Dermis blood vessel endothelial cell (primary cell): ENCODE measurements at places on chromosomes 5 and 9. TPM values are rescaled to one million over a fixed set of nuclear protein-coding genes. Genes with fewer than 3 reads are reported as not detected.

DNA sequence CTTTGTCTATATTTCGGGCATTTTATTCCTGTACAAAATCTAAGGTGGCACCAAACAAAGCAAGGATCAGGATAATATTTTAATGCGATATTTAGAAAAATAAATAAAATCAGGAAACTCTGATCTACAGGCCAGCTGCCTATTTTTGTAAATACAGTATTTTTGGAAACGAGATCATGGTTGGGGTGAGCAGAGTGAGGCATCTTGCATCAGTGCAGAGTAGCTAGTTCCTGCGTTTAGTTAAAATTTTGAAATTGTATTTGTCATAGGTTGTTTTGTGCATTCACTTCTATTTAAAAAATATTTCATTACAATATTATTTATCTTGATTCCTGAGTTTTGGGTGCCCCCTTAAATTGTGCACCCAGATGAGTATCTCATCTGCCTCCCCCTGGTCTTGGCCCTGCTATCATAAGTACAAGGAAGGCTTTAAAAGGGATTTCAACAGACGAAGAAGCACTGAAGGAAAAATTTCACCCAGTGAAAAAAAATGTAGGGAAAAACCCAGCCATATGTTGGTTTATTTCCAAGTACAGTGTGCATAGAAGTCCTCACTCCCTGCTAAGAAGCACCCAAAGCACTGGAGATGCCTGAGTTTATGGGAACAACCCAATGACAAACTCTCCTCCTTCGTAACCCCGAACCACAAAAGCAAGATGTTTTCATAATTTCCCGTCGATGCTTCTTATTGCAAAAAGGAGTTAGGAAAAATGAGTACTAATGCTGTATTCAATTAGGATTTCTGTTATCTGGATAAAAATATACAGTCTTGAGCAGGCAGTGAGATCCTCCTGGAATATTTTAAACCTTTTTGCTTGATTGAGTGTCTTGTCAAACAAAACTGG lies 304.7 kb upstream of the CLINT1 start:
- DNase-seq = no peak

HACD4 gene
- total RNA-seq = 0.51 and 0.56 TPM in 2 replicates

NMUR2 gene
- total RNA-seq = not detected in 2 replicates

DMRT3 gene
- not detected in 2 replicates for total RNA-seq

- no peak for DNase-seq
These were observed 249.6 kb upstream of the DAP start for GRCh38 chr5:11010429-11011210.

- DNase-seq = no peak
These were observed 47.0 kb upstream of the SHC3 start for GRCh38 chr9:89225587-89225986.

GRCh38 chr5:143243103-143243502 lies 160.4 kb downstream of the NR3C1 start:
- DNase-seq = no peak

- DNase-seq = no peak
These were observed 23.6 kb upstream of the CEMIP2 start for GRCh38 chr9:71791875-71792274.

- DNase-seq = peak; percentile 61
These were observed 13.9 kb upstream of the FEM1C start for GRCh38 chr5:115558388-115558956.

ARHGEF28 gene
- total RNA-seq = 115 and 151 TPM in 2 replicates

CATSPER3 gene
- total RNA-seq = 0.34 TPM in 1 of 2 replicates, not detected in the other

DNA sequence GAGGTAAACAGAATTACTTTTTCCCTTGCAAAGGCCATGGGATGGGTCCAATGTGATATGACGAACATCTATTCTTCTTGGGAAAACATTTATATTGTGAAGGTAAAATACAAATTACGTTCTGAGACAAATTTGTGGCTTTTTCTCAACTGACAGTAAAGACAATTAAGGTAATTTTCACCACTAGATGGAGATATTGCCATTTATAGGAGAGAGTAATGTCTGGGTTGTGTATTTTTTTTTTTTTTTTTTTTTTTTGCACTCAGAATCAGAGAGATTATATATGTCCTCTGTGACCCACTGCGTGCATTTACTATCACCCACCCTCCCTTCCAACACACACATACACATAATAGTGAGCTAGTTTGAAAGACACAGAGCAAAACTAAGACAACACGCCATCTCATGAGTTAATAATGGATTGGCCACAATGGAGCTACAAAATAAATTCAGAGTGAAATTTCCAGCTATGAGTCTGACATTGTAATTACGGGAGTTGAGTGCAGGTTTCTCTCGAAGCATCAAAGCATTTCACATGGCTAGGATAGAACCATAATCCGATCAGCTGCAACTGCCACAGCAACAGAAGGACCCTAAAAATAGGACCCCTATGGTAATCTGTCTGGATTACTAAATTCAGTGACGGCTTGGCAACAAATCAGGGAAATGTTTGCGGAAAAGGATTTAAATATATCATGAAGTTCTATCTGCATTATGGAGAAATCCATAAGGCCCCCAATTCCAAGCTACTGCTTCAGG lies 49.2 kb downstream of the ANXA1 start:
- DNase-seq = peak; percentile 54

- DNase-seq = no peak
These were observed 428.7 kb downstream of the GABRG2 start for GRCh38 chr5:162496100-162496808.

GRCh38 chr9:134165357-134166315 lies 1.3 kb upstream of the RNU6ATAC start:
- peak; percentile 45 for DNase-seq

DNA sequence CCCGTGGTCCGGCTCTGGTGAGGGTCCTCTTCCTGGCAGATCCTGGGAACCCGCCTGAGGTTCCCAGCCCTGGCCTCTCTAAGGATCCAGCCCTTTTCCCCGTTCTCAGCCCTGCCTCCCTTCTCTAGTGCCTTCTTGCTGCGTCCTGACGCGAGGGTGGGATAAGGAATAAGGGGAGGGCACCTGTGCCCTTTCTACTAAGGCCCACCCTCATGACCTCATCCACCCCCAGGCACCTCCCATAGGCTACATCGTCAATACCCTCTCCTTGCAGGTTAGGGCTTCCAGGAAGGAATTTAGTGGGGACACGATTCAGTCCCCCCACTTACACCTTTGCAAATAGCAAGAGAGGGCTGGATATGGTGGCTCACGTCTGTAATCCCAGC lies 10.7 kb upstream of the DIPK1B start:
- DNase-seq = no peak

DNA sequence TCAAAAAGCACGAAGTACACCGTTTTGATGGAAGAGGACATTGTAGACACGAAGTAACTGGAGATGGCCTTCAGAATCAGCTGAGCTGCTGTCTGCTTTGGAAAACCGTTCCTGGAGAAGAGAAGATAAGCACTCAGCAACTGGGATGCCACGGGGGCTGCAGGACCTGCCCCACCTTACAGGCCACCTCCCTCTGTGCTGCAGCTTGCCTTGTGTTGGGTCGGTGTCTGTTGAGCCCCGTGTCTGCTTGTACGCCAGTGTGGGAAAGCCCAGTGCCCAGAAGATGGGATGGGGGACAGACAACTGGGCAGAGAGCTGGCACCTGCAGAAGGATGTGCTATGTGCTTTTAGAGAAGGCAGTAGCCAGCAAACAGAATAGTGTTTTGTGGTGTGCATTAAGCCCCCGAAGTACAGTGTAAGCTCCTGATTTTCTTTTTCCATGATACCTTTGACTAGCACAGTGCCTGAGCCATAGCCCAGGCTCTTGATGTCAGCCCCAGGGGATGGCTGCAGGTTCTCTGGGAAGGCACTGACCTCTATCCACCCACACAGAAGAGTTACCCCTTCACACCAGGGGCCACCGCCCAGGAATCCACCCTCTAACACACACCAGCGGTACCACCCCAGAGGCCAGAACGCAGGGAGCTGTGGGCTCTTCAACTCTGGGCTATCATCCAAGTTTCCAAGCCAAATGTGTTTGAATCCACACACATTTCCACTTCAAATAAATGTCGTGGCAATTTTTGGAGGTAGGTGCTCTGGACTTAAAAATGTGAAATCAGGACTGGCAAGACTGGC lies 63.8 kb downstream of the MACROH2A1 start:
- DNase-seq = no peak

DNA sequence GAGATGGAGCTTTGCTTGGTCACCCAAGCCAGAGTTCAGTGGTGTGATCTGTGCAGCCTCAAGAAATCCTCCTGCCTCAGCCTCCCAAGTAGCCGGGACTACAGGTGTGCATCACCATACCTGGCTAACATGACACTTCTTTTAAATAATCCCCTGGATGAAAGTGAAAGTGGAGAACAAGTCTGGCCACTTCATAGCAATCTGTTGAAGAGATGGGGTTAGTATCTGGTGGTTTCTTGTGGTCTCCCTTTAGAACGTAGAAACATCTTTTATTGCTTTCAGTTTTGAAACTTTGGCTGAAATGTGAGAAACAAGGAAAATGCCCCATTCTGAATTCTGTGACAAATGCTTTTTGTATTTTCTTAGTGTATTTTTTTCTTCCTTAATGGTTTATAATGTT lies 452.5 kb upstream of the RIOK2 start:
- DNase-seq = no peak

GRCh38 chr5:96577909-96578308 lies 84.3 kb upstream of the CAST start:
- no peak for DNase-seq

SYK gene
- total RNA-seq = under 0.01 TPM in 1 of 2 replicates, not detected in the other

GRCh38 chr9:132006677-132007370 lies 72.8 kb downstream of the MED27 start:
- DNase-seq = no peak

DNA sequence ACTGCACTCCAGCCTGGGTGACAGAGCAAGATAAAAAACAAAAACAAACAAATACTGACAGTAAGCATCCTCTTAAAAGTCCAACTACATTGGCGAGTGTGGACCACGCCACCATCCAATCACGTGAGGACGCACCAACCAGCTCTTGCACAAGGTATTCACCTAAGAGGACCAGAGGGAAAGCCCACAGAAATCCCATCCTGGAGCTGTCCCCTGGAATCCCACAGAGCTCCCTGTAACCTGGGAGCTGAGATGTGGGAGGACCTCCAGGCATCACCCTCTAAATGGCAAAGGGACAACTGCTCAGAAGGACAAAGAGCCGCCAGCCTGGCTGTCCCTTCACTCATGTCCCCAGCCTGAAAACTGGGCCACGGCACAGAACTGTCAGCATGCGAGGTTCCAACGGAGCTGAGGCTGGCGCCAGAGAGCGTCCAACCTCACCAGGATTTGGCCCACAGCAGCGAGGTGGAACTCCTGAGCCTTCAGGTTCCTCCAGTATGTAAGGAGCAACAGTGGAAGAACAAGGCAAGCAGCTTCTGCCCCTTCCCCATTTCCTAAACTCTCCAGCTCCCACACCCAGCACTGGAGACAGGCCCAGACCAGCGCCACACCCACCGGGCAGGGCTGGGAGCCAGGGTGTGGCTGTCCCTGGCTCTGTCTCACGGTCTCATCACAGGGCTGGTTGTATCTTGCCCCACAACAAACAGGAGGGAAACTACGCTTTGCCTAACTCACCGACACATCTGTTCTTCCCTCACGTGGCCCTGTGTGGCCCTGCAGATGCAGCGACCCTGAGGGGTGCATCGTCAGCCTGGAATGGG lies 15.2 kb downstream of the IPPK start:
- DNase-seq = no peak

GRCh38 chr5:75471193-75471592 lies 40.2 kb downstream of the CERT1 start:
- DNase-seq = no peak

- no peak for DNase-seq
These were observed 66.6 kb upstream of the IFNK start for GRCh38 chr9:27457445-27457844.
